CD4-positive, alpha-beta memory T cell (primary cell): ENCODE measurements at places on chromosomes 6 and 20. TPM values are rescaled to one million over a fixed set of nuclear protein-coding genes. Genes with fewer than 3 reads are reported as not detected.

BANF2 gene
- not detected for total RNA-seq

- DNase-seq = no peak
- H3K27me3 ChIP-seq = no peaks in the 10 kb centered on the region
- H3K36me3 ChIP-seq = no peaks in the 10 kb centered on the region
Observed at GRCh38 chr6:20669571-20670314, 135.5 kb downstream of the CDKAL1 start.

- no peak overlapping the region for H3K4me3 ChIP-seq
- no peak overlapping the region for H3K27ac ChIP-seq
- H3K4me1 ChIP-seq = peaks cover 27% of the 10 kb centered on the region
- DNase-seq = peak; percentile 19
- H3K36me3 ChIP-seq = no peaks in the 10 kb centered on the region
- no peaks in the 10 kb centered on the region for H3K27me3 ChIP-seq
Observed at GRCh38 chr6:14108571-14109410, 8.8 kb upstream of the CD83 start.

DNA sequence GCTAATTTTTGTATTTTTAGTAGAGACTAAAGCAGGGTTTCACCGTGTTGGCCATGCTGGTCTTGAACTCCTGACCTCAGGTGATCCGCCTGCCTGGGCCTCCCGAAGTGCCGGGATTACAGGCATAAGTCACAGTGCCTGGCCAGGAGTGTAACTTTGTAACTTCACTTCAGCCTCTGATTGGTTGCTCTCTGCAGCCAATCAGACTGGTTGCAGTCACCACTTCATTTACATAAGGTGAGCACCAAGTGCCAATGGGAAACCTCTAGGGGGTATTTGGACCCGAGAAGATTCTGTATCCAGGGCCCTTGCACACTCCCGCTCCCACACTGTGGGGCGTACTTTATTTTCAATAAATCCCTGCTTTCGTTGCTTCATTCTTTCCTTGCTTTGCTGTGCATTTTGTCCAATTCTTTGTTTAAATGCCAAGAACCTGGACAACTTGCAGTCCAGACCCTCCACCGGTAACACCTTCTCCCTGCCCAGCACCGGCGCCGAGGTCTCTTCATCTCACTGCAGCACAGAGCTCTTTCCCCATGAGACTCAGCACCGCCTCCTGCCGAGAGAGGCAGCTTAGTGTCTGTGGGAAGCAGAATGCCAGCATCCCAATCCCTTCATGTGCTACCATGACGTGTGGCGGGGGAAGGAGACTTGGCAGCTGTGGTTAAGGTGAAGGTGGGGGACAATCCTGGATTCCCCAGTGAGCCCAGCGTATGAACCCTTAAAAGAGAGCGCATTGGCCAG is 14.0 kb upstream of the MRGBP start:
- H3K36me3 ChIP-seq = no peaks in the 10 kb centered on the region
- no peak overlapping the region for H3K4me3 ChIP-seq
- DNase-seq = no peak
- H3K27me3 ChIP-seq = no peaks in the 10 kb centered on the region

- no peaks in the 10 kb centered on the region for H3K27me3 ChIP-seq
- H3K4me3 ChIP-seq = no peak overlapping the region
- DNase-seq = no peak
- H3K36me3 ChIP-seq = no peaks in the 10 kb centered on the region
- H3K4me1 ChIP-seq = no peaks in the 10 kb centered on the region
- H3K27ac ChIP-seq = no peak overlapping the region
Observed at GRCh38 chr6:1027109-1027794, 284.6 kb upstream of the FOXQ1 start.

GRCh38 chr6:93389192-93389591 is 30.2 kb downstream of the EPHA7 start:
- H3K27me3 ChIP-seq = no peaks in the 10 kb centered on the region
- no peak for DNase-seq
- H3K27ac ChIP-seq = no peak overlapping the region

- no peaks in the 10 kb centered on the region for H3K27me3 ChIP-seq
- H3K4me1 ChIP-seq = no peaks in the 10 kb centered on the region
- no peak overlapping the region for H3K4me3 ChIP-seq
- H3K36me3 ChIP-seq = no peaks in the 10 kb centered on the region
- no peak overlapping the region for H3K27ac ChIP-seq
- no peak for DNase-seq
Observed at GRCh38 chr6:170131351-170131750, 159.5 kb downstream of the DLL1 start.

DNA sequence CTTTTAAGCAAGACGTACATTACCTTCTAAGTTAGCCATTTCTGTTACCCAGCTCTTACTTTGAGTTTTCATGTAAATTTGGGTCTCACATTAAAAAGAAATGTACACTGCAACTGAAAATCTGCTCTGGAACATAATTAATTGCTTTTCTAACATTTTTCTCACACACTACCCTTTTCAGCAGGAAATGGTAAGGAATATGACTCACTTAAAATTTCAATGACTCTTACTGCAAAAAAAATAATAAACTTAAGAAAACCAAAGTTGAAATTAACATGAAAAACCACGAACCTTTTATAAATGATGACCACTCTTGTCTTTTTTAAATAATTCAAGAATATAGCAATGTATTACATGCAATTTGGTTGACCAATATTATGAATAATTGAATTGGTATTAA is 1.3 kb downstream of the CGA start:
- H3K4me1 ChIP-seq = no peaks in the 10 kb centered on the region
- DNase-seq = no peak
- H3K27ac ChIP-seq = no peak overlapping the region
- H3K4me3 ChIP-seq = no peak overlapping the region

GRCh38 chr6:120357447-120357846 is 976.8 kb downstream of the TBC1D32 start:
- H3K27me3 ChIP-seq = no peaks in the 10 kb centered on the region
- H3K4me1 ChIP-seq = no peaks in the 10 kb centered on the region
- no peaks in the 10 kb centered on the region for H3K36me3 ChIP-seq
- H3K27ac ChIP-seq = no peak overlapping the region
- no peak for DNase-seq
- H3K4me3 ChIP-seq = no peak overlapping the region

- H3K36me3 ChIP-seq = no peaks in the 10 kb centered on the region
- H3K4me3 ChIP-seq = no peak overlapping the region
- H3K27ac ChIP-seq = no peak overlapping the region
- DNase-seq = no peak
Observed at GRCh38 chr6:10633216-10633615, 61.2 kb downstream of the C6orf52 start.

ISM1 gene
- 4.3 TPM for total RNA-seq

GRCh38 chr20:43159994-43160393 is 29.7 kb downstream of the PTPRT start:
- no peak overlapping the region for H3K4me3 ChIP-seq
- no peak overlapping the region for H3K27ac ChIP-seq
- no peaks in the 10 kb centered on the region for H3K27me3 ChIP-seq
- H3K36me3 ChIP-seq = no peaks in the 10 kb centered on the region
- no peaks in the 10 kb centered on the region for H3K4me1 ChIP-seq

- no peaks in the 10 kb centered on the region for H3K4me1 ChIP-seq
- H3K36me3 ChIP-seq = no peaks in the 10 kb centered on the region
- no peaks in the 10 kb centered on the region for H3K27me3 ChIP-seq
- no peak overlapping the region for H3K4me3 ChIP-seq
- DNase-seq = no peak
- no peak overlapping the region for H3K27ac ChIP-seq
Observed at GRCh38 chr6:157613011-157613522, 210.0 kb upstream of the SNX9 start.

DNA sequence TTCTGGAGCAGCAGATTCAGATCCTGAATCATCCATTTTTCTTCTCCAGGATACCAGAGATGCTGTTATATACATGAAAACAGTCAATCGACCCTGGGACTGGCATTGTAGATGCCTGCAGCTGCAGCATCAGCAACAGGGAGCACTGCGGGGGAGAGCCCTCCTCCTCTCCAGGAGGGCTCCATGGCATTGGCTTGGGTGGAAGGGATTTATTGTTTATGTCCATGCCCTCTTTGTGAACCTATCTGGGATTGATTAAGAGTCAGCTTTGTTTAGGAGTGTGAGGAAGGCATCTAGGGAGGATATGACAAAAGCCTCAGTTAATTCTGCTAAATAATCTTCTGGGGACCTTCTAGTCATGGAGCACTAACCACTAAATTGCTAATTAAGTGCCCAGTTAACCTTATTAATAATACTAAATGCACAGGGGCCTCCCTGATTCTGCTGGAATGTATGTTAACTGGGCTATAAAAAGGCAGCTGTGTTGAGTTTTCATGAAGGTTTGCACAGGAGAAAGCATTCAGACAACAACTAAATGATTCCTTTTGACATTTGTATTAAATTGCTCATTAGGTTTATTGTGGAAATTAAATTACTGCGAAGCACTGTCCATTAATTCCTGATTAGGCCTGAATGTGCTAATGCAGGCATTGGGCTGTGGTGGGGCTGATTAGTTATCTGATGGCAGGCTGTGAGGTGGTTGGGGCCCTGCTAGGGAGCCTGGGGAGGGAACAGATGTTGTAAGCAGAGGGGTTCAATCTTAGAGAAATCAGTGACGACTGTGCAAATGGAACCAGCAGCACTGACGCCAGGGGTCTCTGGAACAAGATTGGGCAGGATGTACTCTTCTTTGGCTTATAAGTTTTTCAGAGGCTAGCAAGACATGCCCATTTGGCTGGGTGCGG is 57.6 kb downstream of the IMPG1 start:
- no peak overlapping the region for H3K4me3 ChIP-seq
- H3K27ac ChIP-seq = no peak overlapping the region
- no peaks in the 10 kb centered on the region for H3K4me1 ChIP-seq
- H3K36me3 ChIP-seq = no peaks in the 10 kb centered on the region
- H3K27me3 ChIP-seq = no peaks in the 10 kb centered on the region

ERMARD gene
- 33.4 TPM for total RNA-seq

GRCh38 chr6:162187168-162187935 is 540.2 kb downstream of the PRKN start:
- DNase-seq = no peak
- H3K27me3 ChIP-seq = no peaks in the 10 kb centered on the region
- H3K4me1 ChIP-seq = no peaks in the 10 kb centered on the region
- H3K36me3 ChIP-seq = no peaks in the 10 kb centered on the region
- no peak overlapping the region for H3K4me3 ChIP-seq

NKAPL gene
- 0.33 TPM for total RNA-seq

GRCh38 chr20:49925901-49926454 is 10.2 kb upstream of the RNF114 start:
- H3K4me1 ChIP-seq = no peaks in the 10 kb centered on the region
- no peaks in the 10 kb centered on the region for H3K27me3 ChIP-seq
- H3K4me3 ChIP-seq = no peak overlapping the region
- H3K27ac ChIP-seq = no peak overlapping the region
- H3K36me3 ChIP-seq = no peaks in the 10 kb centered on the region

- H3K4me1 ChIP-seq = peaks cover 10% of the 10 kb centered on the region
- H3K36me3 ChIP-seq = no peaks in the 10 kb centered on the region
- no peaks in the 10 kb centered on the region for H3K27me3 ChIP-seq
- DNase-seq = no peak
- no peak overlapping the region for H3K4me3 ChIP-seq
Observed at GRCh38 chr6:118748311-118749062, 97.1 kb upstream of the CEP85L start.

DNA sequence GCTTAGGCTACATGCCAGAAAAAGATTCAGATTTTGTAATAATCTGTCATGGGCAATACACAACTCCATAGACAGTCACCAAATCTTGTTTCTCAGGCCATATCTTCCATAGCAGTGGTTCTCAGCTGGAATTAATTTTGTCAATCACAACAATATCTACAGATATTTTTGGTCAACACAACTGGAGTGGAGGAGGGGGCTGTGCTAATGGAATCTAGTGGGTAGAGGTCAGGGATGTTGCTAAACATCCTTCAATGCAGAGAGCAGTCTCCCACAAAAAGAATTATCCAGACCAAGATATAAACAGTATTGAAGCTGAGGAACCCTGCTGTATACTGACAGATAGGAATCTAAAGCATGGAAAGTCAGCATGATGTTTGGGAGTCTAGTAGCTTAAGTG is 174.6 kb downstream of the UBE3D start:
- no peaks in the 10 kb centered on the region for H3K27me3 ChIP-seq
- H3K27ac ChIP-seq = no peak overlapping the region
- H3K4me1 ChIP-seq = no peaks in the 10 kb centered on the region
- DNase-seq = no peak

LY6G6F gene
- not detected for total RNA-seq

RIPOR2 gene
- 432 TPM for total RNA-seq

GRCh38 chr20:49964964-49965780 is 17.6 kb upstream of the SNAI1 start:
- H3K4me1 ChIP-seq = no peaks in the 10 kb centered on the region
- no peaks in the 10 kb centered on the region for H3K27me3 ChIP-seq
- no peak for DNase-seq
- H3K4me3 ChIP-seq = no peak overlapping the region
- no peak overlapping the region for H3K27ac ChIP-seq
- no peaks in the 10 kb centered on the region for H3K36me3 ChIP-seq

GRCh38 chr6:158512809-158513208 is 47.1 kb upstream of the TMEM181 start:
- H3K27ac ChIP-seq = no peak overlapping the region
- H3K27me3 ChIP-seq = no peaks in the 10 kb centered on the region
- DNase-seq = no peak
- H3K4me3 ChIP-seq = no peak overlapping the region
- H3K36me3 ChIP-seq = no peaks in the 10 kb centered on the region
- H3K4me1 ChIP-seq = peaks cover 22% of the 10 kb centered on the region

GRCh38 chr6:43733471-43734293 is 36.3 kb upstream of the VEGFA start:
- peaks cover 15% of the 10 kb centered on the region for H3K4me1 ChIP-seq
- no peak overlapping the region for H3K4me3 ChIP-seq
- no peak overlapping the region for H3K27ac ChIP-seq
- DNase-seq = no peak
- H3K36me3 ChIP-seq = no peaks in the 10 kb centered on the region

DNA sequence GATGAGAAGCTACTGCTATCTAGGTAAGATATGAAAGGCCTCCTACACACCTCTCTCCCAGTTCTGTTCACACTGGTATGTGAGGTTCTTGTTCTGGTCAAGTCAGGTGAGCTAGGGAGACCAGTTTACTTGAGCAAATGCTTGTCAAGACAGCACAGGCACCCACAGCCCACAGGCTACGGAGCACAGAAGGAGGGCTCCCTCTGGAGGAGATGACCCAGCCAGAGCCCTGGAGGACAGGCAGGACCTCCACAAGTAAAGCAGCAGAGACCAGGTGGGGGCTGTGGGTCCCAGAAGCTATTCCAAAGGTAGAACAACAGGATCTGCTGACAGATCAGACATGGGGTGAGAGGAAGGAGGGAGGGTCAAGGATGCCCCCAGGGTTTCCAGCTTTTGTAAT is 13.2 kb downstream of the MMP24OS start:
- no peaks in the 10 kb centered on the region for H3K27me3 ChIP-seq
- H3K4me1 ChIP-seq = no peaks in the 10 kb centered on the region
- peaks cover 17% of the 10 kb centered on the region for H3K36me3 ChIP-seq
- DNase-seq = no peak
- H3K27ac ChIP-seq = no peak overlapping the region
- no peak overlapping the region for H3K4me3 ChIP-seq
